ENCODE measurements at places on chromosomes 3 and 15.

- no peak for DNase-seq
Measured at GRCh38 chr3:124451630-124452317, 278.5 kb upstream of the UMPS start.

DNA sequence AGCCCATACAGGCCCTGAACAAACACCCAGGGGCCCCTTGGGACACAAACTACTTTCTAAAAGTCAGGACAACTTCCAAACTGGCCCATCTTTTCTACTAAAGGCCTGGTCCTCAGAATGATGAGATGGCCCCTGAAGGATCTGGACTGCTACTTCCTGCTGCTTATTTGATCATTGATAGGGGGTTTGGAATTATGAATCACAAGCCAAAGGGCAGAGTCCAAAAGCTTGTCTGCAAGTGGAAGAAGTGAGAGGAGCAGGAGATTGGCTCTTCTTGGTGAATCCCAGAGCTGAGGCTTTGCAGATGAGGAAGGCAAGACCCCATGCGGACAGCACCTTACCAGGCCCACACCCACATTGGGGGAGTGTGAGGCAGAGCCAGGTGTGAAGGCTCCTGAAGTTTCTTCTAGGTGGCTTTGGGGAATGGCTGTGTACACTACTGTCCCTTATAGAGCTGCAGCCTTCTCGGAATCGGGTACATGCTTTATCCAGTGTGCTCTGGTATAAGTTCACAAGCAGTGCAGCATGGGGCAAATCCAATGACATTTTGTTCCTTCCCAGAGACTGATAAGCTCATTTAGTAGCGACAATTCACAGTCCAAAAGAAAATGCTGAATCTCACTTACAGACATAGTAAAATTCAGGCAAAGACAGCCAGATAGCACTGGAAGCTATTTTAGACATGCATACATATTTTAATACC is 133.1 kb downstream of the RORA start:
- no peak for DNase-seq

DNA sequence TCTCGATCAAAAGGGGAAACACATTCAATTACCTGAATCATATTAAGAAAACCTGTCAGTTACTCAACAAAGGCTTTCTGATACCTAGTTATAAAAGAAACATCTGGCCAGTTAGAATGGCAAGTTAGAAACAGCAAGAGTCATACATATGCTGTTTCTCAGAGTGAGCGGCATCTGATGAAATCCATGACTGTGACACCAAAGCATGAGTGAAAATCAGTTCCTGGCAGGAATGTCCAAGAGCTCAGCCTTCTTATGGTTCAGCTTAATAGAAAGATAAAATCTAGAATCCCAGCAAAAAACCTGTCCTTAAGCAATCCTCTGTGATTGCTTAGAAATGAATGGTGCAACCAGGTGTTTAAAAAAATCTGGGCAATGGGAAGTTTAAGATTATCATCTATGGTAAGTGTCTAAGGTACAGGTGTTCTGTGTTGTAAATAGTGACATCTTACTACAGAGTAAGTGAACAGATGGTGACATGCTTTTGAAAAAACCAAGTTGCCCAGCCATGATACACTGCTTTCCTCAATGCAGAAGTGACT is 18.8 kb downstream of the B4GALT4 start:
- DNase-seq = no peak

DNA sequence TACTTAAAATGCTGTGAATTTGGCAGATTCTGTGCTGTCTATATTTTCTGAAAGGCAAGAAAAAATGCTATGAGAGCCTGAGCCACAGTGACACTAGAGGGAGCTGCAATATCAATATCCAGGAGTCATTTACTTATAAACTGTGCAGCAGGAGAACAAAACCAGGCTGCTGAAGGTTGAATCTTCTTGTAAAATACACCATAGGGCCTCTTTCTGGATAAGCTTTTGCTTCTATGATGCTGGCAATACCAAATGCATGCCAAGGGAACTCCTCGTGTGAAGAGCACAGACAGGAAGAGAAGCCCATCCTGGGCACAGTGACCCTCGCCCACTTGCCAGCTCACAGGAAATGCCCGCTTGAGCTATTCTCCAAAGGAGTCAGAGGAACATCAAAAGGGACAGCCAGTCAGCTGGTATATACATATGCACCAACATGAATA is 48.0 kb upstream of the TSPAN3 start:
- DNase-seq = no peak

- DNase-seq = no peak
Measured at GRCh38 chr15:85024509-85025336, 43.1 kb downstream of the PDE8A start.

GRCh38 chr3:71429597-71429988 is 153.9 kb downstream of the FOXP1 start:
- no peak for DNase-seq
